ENCODE measurements at places on chromosomes 3 and 15.

- no peak for DNase-seq
These were observed 1151.3 kb upstream of the CADM2 start for GRCh38 chr3:83807511-83807910.

- DNase-seq: no peak
These were observed 136.6 kb upstream of the SMAD3 start for GRCh38 chr15:66928784-66929183.

GRCh38 chr3:108736821-108737220 is 20.4 kb downstream of the RETNLB start:
- no peak for DNase-seq

GRCh38 chr15:38002883-38003477 is 68.5 kb downstream of the TMCO5A start:
- no peak for DNase-seq

GRCh38 chr3:127762077-127762786 is 60.1 kb downstream of the MGLL start:
- no peak for DNase-seq

GRCh38 chr15:80755885-80756284 is 23.3 kb upstream of the CEMIP start:
- DNase-seq: no peak

DNA sequence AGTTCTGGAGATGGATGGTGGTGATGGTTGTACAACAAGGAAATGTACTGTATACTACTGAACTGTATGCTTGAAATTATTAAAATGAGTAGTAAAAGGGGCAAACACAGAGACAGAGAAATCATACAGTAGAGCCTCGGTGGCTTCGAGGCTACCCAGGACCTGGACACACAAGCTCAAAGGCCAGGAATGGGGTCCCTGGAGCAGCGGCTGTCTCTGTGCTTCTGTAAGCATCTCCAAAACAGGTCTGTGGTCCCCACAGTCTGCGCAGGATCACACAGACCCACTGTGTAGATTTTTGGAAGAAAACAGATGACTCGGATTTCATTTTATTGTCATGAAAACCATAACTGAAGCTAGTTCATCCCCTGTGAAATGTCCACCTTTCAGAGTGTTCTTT is 39.7 kb downstream of the PGPEP1L start:
- no peak for DNase-seq

DNA sequence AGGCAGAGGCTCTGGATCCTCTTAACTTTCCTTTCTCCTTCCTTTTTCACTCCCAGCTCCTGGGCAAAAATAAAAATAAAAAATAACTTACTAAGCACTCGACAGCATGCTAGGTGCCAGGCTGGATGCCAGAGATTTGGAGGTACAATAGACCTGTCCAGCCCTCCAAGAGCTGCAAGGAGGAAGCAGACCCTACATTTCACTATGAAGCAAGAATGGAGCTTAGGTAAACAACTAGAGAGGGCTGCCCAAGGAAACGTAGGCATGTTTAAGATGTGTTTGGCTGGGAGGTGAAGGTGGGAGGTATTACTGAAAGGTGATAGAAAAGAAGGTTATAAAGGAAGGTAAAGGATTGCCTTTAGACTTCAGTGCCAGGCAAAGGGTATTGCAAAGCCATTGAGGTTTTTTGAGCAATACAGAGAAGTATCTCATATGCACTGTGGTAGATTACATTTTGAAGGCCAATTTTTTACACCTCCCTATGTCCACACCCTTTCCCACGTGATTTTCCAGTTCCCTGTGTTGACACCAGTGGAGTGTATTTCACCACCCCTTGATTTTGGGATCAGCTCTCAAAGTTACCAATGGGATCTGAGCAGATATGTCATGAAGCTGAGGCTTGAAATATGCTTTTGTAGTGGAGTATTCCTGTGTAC is 69.1 kb downstream of the DCLK3 start:
- DNase-seq: no peak

- DNase-seq: no peak
These were observed 12.6 kb downstream of the HAPLN3 start for GRCh38 chr15:88882785-88883184.

- no peak for DNase-seq
These were observed 80.6 kb upstream of the ETV5 start for GRCh38 chr3:186189492-186189891.

GRCh38 chr3:143160437-143160836 is 40.9 kb downstream of the CHST2 start:
- DNase-seq: no peak

GRCh38 chr15:81819924-81820635 is 225.7 kb downstream of the MEX3B start:
- DNase-seq: no peak

GRCh38 chr3:72848703-72849081 is 447 bp upstream of the SHQ1 start:
- no peak for DNase-seq

DNA sequence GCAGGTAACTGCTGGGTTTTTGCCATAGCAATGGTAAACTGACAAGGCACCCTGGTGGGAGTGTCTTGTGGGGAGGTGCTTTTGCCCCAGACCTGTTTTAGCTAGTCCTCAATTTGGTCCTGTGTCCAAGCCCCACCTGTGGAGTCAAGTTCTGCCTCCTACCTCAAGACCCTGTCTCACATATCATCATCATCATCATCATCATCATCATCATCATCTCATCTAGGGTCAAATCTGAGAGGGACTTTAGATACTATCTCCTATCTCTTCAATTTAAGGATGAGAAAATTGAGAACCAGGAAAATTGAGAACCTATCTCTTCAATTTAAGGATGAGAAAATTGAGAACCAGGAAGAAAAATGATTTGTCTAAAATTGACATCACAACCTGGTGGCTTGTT is 9.9 kb downstream of the KNL1 start:
- DNase-seq: no peak

DNA sequence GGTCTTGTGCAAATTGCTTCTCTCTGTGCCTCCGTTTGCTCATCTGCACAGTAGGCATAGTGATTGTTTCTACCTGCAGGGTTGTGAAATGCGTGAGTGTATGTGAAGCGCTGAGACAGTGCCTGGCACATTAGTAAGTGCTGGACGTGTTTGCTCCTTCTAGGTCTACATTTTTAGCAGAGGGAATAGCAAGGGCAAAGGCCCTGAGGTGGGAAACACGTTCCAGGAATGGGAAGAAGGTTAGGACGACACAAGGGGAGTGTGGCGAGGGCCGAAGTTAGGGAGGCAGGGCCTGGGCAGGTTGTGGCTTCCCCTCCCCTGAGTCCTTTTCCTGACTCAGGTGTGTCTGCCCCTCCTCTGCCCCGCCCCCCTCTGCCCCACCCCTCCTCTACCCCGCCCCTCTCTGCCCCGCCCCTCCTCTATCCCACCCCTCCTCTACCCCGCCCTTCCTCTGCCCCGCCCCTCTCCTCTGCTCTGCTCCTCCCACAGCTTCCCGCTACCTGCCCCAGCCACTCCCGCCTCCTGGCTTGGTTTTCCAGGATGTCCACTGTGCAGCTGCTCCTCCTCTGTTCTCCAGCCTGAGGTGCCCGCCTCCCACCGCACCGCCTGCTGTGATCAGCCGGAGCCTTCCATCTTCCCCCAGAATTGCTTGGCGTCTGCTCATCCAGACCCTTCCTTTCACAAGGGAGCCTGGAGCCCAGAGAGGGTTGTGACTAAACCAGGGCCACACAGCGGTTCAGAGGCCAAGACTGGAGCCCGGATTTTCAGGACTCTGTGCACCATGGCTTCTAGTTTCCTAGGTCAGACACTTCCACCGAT is 31.1 kb upstream of the SMAD6 start:
- DNase-seq: no peak

GRCh38 chr3:188465311-188465710 is 311.4 kb downstream of the LPP start:
- no peak for DNase-seq

DNA sequence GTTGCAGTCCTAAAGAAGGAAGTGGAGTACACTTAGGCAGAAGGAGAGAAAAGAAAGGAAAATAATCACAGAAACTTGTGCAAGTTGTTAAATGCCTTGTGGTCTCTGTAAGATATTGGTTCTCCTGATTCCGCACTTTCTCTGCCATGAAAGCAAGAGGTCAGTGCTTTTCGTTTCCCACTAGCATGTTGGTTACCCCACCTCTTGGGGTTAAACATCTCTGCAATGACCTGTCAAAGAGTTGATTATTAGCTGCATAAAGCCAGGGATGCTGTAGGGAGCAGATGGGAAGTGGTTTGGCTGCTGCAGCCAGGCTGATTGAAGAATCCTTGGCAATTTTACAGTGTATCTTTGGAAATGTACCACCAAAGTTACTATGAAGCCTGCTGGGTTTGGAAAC is 33.3 kb downstream of the ZNF609 start:
- no peak for DNase-seq

GRCh38 chr15:97014001-97014400 is 683.5 kb downstream of the NR2F2 start:
- DNase-seq: no peak

GRCh38 chr15:78276064-78276943 is 11.9 kb downstream of the DNAJA4 start:
- DNase-seq: no peak

DNA sequence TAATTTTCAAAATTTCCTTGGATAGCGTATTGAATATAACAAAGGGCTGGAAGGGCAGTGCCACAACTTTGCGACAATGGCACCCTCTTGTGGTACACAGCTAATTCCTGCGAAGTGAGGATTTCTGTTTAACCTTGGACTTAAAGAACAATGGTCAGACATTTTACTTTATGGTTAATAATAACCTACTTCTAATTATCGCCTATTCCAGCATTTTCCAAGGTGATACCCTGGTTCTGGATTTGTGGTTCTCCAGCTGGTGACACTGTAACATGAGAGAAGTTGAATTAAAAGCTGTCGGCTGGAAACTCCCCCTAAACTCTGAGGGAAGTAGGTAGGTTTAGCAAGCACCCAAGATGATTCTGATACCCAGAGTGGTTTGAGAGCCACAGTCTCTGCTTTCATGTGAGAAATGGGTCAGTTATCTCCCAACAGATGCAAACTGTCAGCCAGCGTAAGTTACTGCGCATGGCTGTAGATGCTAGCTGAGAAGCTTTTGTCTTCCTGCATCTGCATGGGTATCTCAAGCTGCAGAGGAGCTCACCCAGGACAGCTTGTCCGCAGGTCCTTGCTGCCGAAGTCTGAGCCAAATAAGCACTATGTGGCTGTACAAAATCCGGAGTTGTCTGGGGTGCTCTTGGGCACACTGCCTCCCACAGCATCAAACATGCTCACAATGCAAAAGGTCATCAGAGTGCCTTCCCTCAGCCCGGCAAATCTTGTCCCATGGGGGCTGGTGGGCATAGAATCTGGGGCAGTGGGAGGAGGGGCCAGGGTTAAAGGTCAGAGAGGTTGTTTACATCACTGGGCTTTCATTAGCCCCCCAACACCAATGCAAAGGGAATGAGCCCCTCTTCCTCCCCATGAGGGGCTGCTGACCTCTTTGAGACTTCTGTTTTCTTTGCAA is 6.6 kb upstream of the CHSY1 start:
- DNase-seq: peak; percentile 19

GRCh38 chr3:169813278-169813677 is 574 bp upstream of the LRRC34 start:
- no peak for DNase-seq

- DNase-seq: no peak
These were observed 36.9 kb downstream of the PCOLCE2 start for GRCh38 chr3:142852009-142852408.

DNA sequence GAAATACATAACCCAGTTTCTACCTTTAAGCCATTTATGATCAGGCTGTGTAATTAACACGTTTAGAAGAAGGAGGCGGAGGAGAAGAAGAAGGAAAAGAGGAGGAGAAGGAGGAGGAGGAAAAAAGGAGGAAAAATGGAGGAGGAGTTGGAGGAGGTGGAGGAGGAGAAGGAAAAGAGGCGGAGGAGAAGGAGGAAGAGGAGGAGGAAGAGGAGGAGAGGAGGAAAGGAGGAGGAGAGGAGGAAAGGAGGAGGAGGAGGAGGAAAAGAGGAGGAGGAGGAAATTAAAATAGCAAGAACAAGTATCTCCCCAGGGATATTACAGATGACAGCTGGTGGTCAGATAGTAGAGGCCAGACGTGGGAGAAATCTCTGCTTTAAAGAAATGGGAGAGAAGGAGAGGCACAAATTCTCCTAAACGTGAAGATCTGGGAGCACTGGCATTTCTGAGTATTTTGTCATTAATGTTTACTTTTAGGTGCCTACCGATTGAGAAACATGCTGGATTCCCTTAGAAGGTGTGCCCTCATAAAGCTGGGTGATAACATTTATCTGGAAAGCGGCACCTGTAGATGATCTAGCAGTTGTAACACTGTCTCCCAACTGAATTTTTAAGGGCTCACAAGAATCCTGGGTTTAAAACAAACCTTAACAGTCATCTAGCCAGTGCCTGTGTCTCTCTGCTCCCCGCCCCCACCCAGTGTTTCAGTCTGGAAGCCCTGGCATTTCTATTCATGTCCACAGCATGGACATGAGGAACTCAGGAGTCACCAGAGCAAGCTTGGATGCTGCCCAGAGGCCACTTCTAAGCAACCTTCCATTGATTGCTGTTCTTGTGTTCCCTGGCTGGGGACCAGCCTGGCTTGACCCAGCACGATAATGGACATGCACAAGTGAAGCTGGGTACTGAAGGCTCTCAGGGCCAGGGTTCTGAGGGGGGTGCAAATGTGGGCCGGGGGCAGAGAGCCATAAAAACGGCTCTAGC is 75.2 kb downstream of the CHRNA7 start:
- no peak for DNase-seq

- DNase-seq: no peak
These were observed 213.8 kb upstream of the STAC start for GRCh38 chr3:36166477-36166876.

GRCh38 chr15:51280838-51281237 is 57.6 kb downstream of the CYP19A1 start:
- no peak for DNase-seq

DNA sequence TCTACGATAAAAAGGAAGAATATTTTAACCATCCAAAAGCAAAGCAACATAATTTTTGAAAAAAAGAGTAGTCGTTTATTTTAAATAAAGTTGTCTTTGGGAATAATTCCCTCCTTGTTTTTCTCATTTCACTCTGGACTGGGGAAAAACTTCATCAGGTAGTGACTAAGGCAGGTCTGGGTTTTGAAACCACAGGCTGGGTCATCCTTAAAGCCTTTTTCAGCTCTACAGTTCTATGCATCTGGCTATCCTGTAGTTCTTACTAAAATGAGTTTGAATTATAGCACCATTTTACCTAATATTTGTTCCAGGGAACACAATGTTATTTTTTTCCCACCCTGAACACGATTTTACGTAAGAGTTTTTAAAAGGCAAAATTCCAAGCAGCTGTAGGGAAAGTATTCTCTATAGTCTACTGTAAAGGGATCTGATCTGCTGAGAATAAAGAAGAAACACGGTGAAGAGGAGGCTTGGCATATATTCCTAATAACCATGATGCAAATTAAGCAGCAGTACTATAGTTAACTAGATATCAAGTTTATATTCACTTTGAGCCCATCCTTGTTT is 107.7 kb downstream of the OSBPL10 start:
- DNase-seq: no peak

GRCh38 chr3:128079823-128080222 is 27.6 kb downstream of the SEC61A1 start:
- DNase-seq: no peak

DNA sequence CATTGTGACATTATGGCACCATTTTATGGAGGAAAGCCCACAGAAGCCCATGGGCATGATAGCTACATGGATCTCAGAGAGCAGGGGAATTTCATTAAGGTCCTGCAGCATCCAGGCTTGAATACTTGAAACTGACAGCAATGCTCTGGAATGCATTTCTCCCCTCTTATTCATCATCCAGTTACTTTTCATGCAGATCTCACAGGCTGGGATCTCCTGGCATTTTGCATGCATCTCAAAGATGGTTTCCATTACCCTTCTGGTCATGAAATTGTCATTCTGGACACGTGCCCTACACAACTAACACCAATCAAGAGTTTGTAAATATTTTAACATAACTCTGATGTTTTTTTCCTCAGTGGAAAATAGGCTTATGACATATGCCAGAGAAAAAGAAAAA is 32.4 kb downstream of the VGLL3 start:
- no peak for DNase-seq
